ENCODE measurements at places on chromosomes 6 and 20.

GRCh38 chr20:60494476-60494875 lies 536.3 kb downstream of the CDH26 start:
- DNase-seq, result no peak

DNA sequence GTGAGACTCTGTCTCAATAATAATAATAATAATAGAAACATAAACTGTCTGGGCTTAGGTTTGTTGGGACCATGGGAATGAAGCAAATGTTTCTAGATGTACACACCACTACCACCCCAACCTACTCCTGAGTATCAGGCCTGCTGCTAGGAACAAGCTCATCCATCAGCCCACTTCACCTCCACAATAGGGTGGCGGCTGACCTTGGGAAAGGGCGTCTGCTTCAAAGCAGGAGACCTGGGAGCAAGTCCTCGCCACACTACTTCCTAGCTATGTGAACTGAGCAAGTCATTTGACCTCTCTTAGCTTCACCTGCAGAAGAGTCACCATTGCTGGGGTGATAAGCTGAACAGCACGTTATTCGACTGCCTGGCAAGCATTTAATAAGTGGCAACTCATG lies 3.1 kb upstream of the FOXP4 start:
- no peak for DNase-seq

GRCh38 chr6:6925391-6926164 lies 182.2 kb upstream of the RREB1 start:
- no peak for DNase-seq

DNA sequence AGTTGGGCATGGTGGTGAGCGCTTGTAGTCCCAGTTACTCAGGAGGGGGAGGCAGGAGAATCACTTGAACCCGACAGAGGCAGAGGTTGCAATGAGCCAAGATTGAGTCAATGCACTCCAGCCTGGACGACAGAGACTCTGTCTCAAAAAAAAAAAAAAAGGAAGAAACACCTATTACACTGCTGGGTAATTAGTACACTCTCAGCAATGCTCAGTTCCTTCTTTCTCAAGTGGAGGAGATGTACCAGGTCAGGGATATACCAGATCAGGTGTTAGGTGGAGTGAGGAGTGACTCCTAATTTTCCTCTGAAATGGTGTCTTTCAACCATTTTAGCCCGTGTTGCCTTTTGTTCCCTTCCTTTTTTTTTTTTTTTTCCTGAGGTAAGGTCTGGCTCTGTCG lies 30.0 kb upstream of the UBR2 start:
- no peak for DNase-seq

DNA sequence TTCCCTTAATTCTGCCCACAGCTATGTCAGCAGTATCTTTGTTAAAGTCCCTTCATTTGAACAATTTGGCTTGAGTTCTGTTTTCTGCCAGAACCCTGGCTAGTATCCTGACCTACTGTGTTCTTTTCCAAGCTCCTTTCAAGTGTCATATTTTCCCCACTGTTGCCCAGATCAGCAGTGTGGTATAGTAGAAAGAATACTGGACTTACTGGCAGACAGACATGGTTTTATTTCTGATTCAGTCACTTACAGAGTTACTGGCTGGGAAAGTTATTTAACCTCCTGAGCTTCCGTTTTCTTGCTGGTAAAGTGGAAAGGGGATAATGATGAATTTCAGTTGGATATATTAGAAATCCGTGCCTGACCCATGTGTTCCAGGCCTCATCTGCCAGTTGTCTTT lies 39.8 kb upstream of the RAB23 start:
- no peak for DNase-seq

GRCh38 chr20:23583526-23583925 lies 15.2 kb upstream of the CST9L start:
- no peak for DNase-seq

GRCh38 chr6:5325173-5325572 lies 63.9 kb downstream of the FARS2 start:
- DNase-seq, result no peak

Measured in DMS 273 treated with DMSO at 0.1 percent for 48 hours (cell line).